ENCODE measurements at places on chromosomes 4 and X.

GRCh38 chrX:22325096-22325495 is 52.4 kb downstream of the CBLL2 start:
- no peak for DNase-seq

- no peak for DNase-seq
Measured at GRCh38 chr4:140118931-140119640, 34.9 kb downstream of the MAML3 start.

- no peak for DNase-seq
Measured at GRCh38 chr4:42483426-42484379, 86.4 kb downstream of the SHISA3 start.

GRCh38 chrX:99398545-99398944 is 1011.5 kb downstream of the PCDH19 start:
- DNase-seq, result no peak

- no peak for DNase-seq
Measured at GRCh38 chr4:37601531-37601930, 84.6 kb downstream of the RELL1 start.

DNA sequence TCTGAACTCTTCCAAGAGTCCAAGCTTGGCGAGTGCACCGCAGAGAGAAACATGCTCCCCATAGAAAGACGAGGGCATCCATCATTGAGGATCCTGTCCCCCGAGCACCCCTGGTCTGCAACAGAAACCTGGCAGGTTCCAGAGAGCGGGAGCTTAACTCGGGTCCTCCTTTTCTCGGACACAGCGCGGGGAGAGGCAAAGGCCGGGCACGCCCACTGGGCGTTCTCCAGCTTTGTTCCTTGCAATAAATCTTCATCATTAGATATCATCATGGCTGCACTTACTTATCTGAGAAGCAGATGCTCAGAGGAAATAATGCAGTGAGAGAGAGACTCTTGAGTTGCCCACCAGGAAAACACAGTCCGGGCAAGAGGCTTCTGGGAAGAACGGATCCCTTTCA is 90.1 kb upstream of the PSAPL1 start:
- no peak for DNase-seq

DNA sequence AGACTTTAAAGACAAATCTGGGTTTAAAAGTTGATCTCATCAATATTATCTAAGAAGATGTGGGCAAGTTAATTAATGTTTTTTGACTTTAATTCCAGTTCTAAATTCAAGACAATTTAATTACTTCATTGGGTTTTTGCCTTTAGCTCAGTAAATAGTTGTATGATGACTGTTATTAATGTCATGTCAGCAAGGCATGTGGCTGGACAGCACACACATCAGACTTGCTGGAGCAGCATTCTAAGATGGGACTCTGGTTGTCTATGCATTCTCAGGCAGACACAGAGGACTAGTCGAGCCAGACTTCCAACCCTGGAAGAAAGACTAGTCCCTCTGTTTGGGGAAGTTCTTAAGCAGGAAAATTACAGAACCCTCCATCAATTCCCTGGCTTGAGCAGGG is 180.7 kb upstream of the GK2 start:
- no peak for DNase-seq

DNA sequence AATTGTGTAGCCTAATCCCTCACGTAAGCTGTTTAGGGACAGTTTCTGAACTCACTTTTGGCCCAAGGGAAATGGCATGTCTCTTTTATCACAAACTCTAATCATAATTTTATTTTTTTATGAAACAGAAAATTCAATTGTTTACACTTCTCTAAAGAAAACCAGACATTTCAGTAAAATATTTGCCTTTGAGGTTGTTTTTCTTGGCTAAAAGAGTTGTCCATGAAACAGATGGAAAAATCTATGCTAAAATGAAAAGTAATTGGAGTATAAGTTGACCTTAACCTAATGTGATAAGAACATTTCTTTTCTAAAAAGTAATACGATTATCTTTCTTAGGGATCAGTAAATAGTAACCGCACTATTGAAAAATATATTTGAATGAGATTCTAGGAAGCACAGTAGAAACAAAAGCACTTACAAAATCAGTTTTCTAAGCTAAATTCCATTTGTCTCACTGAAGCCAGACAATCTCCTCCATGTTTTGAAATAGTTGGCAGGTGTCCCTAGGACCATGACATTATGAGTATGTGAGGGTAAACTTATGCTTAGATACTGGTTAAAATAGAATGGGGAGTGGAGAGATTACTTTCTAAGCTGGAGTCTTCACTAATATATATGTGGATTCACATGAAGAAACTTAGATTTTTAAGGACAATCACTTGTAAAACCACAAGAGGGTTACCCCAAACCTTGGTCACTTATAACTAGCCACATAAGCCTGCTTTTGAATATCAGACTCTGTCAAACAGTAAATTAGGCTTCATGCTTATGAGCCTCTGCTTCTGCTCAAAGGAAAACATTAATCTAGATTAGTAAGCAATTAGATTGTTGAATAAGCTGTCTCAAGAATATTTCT is 20.1 kb upstream of the TET2 start:
- DNase-seq, result no peak

GRCh38 chr4:169823685-169824084 is 65.9 kb upstream of the HPF1 start:
- DNase-seq, result no peak

DNA sequence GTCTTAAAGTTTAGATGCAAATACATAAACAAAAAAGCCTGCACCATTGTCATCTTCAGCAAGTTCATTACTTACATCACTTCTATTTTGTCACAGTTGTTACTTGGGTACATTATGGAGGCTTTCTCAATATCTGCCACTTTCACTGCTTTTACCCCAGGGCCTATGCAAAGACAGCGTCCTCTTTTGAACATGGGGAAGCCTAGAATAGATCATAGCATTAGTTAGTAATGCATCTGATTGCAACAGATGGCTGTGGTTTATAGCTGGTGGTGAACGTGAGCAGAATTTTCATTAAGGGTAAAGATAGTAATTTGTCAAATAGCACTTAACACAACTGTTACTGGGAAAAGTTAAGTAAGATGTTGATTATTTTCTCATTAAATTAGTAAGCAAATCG is 729 bp downstream of the CXCL11 start:
- no peak for DNase-seq

DNA sequence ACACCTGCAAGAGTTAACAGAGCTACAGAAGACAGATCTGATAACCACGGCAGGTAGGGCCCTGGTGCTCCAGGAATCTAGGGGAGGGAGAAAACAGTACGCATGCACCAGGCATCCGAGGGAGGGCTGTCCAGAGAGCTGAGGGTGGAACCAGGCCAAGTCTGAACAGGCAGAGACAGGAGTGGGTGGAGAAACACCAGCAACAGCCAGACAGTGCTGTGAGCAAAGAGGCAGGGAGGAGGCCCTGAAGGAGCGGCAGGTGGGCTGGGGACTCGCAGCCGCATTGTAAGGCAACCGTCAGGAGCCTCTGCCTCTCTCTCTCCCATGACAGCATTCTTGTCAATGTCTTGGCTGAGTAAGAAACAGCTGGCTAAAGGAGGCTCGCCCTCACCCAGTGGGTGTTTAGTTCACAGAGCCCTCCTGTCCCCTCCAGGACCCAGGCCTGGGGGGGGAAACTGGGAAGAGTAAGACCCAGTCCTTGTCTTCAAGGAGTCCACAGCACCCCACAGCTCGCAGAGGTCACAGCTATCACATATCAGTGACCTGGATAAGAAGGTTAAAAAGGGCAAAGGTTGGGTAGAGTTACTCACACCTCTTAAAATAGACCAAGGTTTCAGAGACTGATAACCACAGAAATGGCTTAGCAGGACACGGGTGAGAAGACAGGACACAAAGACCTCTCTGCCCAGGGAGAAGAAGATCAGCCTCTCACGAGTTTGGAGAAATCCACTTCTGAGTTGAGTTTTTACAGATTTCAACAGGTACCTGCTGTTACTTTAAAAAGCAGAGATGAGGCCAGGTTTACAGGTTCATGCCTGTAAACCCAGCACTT is 10.5 kb downstream of the ACSL1 start:
- DNase-seq, result no peak

GRCh38 chr4:139721789-139722188 is 56.2 kb downstream of the MGST2 start:
- DNase-seq, result no peak

- DNase-seq, result no peak
Measured at GRCh38 chr4:31518796-31519250, 798.7 kb downstream of the PCDH7 start.

GRCh38 chr4:135601351-135601750 is 1399.8 kb upstream of the PABPC4L start:
- no peak for DNase-seq

- no peak for DNase-seq
Measured at GRCh38 chrX:77493677-77494553, 46.7 kb downstream of the FGF16 start.

- no peak for DNase-seq
Measured at GRCh38 chr4:70305601-70306000, 29.2 kb upstream of the CABS1 start.

Data from activated CD4-positive, alpha-beta T cell treated with anti-CD3 and anti-CD28 coated beads for 1 hour (primary cell).